ENCODE measurements at places on chromosomes 2 and 18.

DNA sequence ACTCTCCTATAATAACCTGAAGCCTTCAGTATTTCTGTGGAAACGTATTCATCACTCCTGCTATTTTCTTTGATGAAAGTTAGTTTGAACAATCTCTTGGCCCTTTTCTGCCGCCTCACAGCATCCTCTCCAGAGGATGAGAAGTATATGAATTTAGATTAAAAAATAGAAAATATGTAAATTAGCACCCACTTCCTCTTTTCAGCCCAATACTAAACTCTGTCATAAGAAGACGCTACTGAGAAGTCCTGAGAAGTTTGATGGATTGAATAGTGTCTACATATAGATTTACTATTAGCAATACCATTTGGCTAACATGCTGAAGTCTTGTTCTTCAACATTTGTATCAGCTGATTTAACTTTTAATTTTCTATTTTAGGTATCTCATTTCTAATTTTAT is 526.4 kb upstream of the SPHKAP start:
- no peak for DNase-seq

DNA sequence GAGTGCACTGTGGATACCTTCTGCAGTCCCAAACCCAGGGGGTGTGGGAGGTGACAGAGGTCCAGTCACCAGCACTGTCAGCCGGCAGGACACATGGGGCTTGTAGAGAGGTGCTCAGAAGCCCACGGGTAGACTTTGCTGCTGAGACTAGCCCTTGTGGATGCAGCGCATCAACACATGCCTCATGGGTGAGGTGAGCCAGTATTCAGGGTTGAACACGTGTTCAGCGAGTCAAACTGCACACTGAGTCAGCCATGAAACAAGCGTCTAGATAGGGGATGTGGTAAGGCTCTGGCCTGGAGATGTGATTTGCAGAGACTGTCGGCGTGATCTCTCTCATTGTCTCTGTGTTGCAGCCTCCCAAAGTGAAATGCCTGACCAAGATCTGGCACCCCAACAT is 35.8 kb upstream of the SCLY start:
- no peak for DNase-seq

DNA sequence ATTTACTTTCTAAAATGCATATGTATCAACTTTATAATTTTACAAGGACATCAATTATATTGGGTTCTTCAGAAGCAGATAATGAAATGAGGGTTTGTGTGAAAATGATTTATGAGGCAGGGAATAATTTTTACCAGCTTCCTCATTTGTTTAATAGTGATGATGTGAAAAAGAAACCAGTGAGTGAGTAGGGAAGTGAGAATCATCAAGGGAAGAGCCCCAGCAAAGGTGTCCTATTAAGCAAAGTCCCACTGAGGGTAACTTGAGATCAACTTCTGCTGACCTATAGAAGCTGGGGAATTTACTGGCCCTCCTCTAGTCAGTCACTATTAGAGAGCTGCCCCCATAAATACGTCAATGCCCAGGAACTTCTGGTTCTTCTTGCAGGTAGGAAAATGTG is 266.8 kb upstream of the LYPD1 start:
- DNase-seq, result no peak

DNA sequence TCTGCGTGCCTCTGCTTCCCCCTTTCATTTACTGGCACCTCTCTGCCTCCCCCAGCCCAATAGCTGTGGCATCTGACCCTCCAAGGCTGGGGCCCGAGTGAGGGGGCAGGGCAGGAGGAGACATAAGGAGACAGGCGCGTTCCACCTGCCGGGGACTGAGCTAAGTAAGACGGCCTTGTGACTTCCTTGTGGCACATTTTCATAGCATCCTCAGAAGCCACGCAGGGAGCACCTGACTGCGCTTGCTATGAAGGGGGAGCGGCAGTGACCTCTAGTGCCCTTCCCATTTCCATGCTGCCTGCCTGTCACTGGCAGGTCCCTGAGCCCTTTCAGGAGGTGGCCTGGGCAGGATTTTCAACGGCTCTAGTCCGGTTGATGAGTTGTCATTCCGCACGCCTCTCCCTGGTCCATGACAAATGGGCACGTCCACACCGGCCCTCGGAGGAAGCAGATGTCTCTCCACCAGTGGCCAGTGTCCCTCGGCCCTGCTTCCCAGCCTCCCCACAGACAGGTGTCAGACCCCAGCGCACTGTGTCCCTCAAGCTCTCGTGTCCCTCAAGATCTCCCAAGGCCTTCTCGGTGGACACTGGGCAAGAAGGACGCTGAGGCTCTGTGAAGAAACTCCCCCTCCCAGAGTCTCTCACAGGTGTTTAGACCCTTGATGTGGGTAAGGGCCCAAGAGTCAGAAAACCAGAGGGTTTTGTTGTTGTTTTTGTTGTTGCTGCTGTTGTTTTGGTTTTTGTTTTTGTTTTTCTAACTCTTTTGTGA is 42.7 kb downstream of the CYP26B1 start:
- no peak for DNase-seq

DNA sequence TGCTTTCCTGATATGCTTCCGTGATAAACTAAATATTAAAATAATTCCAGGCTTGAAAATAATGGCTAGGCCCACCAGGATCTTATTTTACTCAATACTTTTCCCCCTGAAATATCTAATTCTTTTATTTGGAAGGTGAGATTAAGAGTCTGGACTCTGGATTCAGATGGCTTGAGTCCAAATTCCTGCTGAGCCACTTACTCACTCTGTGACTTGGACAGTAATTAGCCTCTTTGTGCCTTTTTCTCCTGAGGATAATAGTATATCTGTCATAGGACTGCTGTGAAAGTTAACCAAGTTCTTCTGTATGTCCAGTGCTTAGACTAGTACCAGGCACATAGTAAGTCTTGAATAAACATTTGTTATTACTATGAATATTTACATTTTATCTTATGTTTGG is 127.3 kb upstream of the ERBB4 start:
- no peak for DNase-seq

GRCh38 chr18:24567199-24567598 is 106.8 kb downstream of the HRH4 start:
- no peak for DNase-seq

- no peak for DNase-seq
Observed at GRCh38 chr2:15918761-15919356, 21.5 kb upstream of the MYCN start.

GRCh38 chr2:14634489-14635390 is 2.2 kb downstream of the LRATD1 start:
- DNase-seq, result peak; percentile 58

GRCh38 chr2:197137231-197137630 is 173.3 kb downstream of the ANKRD44 start:
- DNase-seq, result no peak
